ENCODE measurements at places on chromosomes 11 and 22.

DNA sequence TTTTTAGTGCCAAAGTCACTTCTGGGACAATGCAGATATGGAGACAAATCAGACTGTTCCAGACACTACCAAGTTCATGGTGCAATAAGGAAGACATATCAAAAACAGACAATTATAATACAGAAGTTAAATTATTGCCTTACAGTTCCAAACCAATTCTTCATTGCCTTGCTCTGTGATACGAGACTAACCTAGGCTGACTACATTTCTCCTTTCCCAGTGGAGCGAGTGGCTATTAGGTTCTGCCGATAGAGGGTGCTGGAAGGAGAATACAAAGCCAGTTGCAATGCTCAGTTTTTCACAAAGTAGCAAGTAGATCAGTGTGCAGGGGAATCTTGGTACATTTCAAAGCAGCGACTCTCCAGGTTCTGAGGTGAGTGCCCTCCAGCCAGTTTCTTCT lies 67.8 kb downstream of the FAM168A start:
- no peak for DNase-seq

- DNase-seq = peak; percentile 78
Measured at GRCh38 chr11:129950101-129951091, 52.2 kb downstream of the PRDM10 start.

GRCh38 chr22:27212102-27212501 lies 554.7 kb downstream of the MIAT start:
- DNase-seq = no peak

GRCh38 chr11:33703788-33704187 lies 3.2 kb upstream of the C11orf91 start:
- DNase-seq = no peak

DNA sequence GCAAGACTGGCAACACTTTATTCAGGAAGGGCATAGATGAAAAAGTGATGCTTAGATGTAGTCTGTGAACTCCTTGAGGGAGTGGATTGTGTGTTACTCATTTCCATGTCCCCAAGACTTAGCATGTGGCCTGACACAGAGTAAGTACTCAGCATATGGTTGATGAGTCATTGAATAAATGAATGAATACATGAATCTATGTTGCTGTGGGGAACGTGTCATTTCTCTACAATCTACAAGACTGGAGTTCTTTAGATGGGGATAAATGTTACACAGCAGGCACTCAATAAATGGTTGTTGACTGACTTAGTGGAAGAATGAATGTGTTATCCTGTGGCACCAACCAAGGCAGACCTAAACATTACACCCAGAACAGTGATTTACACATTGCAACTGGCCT lies 17.9 kb downstream of the BPIFC start:
- DNase-seq = no peak

DNA sequence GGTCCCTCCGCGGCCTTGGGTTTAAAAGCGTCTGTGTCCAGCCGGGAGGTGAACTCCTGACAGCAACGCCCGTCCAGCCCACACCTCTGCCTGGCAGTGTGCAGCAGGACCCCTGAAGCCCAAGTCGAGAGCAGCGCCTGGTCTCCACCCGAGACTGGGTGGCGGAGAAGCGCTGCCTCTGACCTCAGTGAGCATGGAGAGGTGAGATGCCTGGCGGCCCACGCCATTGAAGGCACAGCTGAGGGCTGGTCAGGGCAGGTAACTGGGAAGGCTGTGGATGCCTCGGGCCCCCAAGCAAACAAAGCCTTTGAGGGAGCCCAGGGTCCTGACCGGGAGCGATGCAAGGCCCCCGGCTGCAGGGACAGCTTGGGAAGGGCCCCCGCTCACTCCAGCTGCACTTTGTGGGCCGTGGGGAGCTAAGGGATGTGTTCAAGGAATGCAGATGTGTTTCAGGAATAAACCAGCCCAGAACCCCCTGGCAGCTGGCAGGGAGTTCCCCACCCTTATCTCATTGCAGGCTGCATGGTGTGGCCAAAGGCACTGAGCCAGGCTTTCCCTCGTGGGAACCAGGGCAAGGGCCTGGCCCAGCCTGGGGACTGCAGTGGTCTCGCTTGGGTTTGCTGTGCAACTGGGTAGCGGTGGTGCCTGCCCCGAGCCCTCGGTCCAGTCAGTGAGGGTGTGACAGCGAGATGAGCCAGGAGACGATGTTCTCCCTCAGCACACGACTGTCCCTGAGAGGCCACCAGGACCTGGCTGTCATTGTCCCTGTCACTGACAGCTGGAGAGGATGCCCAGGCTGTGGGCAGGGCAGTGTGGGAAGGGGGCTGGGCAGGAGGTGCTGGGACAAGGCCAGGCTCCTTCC lies 92.5 kb downstream of the WNT7B start:
- DNase-seq = no peak

DNA sequence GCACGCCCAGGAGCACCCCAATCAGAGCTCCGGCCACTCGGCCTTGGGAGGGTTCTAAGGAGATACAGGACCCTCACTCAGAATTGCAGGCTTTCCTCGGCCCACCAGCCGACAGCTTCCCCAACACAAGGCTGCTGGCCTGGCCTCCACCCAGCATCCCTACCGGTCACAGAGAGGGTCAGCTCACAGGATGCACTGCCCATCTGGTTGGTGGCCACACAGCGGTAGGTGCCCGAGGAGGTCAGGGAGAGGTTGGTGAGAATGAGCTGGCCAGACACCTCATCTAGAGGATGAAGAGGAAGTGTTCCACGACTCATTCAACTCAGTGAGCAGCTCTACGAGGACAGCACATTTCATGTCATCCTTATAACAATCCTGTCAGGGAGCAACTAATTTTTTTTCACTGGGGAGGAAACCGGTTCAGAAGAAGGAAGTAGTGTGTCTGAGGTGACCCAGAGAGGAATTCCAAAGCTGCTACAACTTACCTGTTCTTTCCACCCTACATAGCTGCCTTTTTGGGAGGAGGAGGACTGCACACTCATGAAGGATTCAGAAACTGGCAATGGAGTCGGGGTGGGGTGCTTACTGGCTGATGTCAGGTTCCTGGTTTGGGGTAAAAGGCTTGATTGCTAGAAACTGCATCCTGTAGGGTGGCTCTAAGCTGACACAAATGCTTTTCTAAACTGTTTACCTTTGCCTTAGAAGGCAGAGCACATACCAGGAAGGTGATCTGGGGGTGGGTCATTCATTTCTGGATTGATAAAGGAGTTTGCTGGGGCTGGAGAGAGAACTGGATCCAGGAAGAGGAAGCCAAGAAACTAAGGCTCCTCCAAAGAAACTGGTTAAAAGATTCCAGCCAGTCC lies 3.3 kb downstream of the VSIG2 start:
- DNase-seq = no peak

DNA sequence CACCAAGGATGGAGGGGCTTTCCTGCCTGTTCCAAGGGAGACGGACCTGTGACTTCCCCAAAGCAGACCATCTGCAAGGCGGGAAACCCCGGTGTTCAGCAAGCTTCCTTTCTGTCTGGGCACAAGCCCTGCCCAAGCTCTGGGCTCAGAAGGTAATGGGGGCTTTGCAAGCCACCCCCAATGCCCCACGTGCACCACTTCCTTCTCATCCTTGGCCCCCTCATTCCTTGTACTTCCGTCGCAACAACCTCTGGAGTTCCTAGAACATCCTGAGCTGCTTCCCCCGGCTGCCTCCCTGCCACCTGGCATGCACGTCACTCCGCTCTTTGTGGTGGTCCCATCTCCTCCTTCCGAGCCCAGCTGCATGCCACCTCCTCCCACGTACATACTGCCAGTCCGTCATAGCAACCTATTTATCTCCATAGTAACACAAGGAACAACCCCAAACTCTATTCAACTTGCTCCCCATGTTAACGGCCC lies 3.9 kb downstream of the MYEOV start:
- DNase-seq = peak; percentile 98
